NCI-H526 (cell line): ENCODE measurements at places on chromosomes 5 and 9.

GRCh38 chr5:114223866-114224265 is 138.0 kb upstream of the KCNN2 start:
- DNase-seq = no peak

DNA sequence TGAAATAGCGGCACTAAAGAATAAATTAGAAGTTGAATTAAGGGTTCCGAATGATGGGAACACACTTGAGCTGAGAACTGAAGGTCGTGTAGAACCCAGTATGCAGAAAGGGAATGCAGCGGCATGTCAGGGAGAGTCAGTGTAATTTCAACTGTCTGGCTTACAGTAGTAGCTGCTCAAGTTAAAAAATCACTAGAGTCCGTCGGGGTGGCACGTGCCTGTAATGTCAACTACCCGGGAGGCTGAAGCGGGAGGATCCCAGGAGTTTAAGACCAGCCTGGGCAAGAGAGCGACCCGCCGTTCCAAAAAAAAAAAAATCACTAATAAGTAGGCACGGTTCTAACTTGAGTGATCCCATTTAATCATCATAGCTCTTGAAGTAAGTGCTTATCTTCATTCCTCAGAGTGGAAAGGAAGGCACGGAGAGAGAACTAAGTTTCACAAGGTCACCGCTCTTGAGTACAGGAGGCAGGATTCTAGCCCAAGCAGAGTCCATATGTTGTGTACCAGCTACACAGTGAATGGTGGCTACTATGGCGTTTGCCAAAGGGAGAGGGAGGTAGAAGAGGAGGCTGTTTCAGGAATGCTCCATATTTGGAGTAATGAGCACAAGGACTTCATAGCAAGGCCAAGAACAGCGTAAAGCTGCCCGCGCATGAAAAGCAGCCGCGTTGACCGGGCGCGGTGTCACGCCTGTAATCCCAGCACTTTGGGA is 831 bp downstream of the RMRP start:
- no peak for DNase-seq

DNA sequence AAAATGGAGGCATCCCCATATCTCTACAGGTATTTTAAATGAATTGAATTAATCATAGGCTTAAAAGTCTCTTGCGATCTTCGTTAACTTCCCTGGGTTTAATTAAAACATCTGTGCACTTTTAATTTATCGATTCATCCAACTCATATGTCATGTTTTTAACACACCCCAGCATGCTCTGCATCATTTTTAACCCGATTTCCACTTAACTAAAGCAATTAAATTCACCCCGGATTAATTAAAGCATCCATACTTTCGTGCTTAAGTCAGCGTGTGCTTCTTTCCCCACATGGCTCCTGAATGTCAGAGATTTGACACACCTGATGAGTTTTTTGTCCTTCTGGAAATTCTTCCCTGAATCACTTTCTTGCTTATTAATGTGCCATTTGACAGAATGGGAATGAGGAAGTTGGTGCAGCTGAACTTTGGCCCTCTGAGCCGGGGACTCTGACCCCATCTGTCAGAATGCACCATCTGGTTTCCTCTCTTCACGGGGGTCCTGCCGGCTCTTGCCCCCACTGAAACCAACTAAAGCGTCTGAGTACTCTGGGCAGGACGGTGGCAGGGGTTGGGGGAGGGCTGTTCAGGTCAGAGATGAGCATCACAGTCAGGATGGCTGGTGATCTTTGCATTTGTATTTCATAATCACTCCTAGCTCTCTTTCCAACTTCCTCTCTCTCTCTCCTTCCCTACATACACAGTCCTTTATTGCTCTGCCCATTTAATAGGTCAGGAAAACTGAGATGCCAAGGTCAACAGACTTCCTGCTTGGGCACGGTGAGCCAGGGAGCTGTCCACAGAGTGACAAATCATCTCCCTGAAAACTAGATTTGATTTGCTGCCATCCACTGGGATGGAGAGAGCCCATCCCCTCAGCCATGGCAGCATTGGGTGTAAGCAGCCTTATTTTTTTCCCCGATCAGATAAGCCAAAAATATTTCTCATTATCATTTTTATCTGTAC is 180.3 kb upstream of the WWC1 start:
- no peak for DNase-seq

DNA sequence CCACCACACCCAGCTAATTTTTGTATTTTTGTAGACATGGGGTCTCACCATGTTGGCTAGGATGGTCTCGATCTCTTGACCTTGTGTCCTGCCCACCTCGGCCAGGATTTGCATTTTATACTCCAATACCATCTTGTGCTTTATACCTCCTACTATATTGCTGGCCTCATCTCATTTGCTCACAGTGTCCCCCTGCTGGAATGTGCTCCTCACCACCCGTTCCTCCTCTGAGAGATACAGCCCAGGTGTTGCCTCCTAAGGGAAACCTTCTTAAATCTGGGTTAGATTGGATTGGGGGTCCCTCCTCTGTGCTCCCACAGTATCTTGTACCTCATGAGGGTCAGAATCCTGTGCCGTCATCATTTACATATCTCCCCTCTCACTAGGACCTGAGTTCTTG is 131.7 kb downstream of the PAPPA start:
- DNase-seq = no peak

- DNase-seq = no peak
These were observed 10.1 kb downstream of the LCN10 start for GRCh38 chr9:136732444-136733178.
